Natural killer cell (primary cell): ENCODE measurements at places on chromosomes 11 and 22.

GRCh38 chr22:44136112-44136511 is 44.6 kb upstream of the PARVG start:
- DNase-seq = no peak

DNA sequence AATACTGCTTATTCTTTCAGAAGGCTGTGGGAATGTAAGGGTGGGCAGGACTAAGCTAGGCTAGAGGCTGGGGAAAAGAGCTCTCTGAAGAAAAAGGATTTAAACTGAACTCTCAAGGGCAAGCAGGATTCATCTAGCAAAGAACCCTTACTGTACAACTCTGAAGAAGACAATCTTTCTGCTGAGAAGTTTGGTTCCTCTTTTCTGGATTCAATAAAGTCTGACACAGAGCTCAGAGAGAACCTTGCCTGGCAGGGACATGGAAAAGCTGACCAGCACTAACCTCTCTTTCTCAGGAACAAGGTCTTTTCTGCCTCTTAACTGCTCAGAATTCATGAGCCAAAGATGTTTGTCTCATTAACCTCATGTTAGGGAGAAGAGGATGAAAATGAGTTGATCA is 388.4 kb upstream of the DDI1 start:
- no peak for DNase-seq

DNA sequence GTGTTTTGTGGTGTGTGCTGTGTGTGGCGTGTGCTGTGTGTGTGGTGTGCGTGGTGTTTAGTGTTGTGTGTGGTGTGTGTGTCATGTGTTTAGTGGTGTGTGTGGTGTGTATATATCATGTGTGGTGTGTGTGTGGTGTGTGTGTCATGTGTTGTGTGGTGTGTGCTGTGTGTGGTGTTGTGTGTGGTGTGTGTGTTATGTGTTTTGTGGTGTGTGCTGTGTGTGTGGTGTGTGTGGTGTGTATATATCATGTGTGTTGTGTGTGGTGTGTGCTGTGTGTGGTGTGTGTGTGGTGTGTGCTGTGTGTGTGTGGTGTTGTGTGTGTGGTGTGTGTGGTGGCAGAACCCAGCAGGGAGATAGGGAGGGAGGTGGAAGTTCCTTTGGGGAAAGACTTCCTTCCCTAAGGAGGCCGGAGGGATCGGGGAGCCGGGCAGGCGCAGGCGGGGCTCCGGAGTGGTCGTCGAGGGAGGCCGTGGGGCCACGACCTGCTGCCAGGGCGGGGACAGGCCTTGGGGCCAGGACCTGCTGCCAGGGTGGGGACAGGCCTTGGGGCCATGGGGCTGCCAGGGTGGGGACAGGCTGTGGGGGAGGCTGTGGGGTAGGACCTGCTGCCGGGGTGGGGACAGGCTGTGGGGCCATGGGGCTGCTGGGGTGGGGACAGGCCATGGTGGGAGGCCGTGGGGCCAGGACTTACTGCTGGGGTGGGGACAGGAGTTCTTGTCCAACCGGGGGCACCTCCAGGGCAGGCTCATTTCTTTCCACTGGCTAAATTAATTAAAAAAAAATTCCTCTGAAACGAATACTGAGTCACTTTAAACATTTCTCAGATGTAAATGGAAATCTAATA is 15.2 kb downstream of the PIM3 start:
- no peak for DNase-seq

GRCh38 chr11:87417951-87418350 is 380.2 kb downstream of the TMEM135 start:
- DNase-seq = no peak

- no peak for DNase-seq
Measured at GRCh38 chr11:83456566-83456965, 170.4 kb upstream of the CCDC90B start.

GRCh38 chr11:119207415-119207960 is 1.3 kb downstream of the CBL start:
- DNase-seq = no peak

DNA sequence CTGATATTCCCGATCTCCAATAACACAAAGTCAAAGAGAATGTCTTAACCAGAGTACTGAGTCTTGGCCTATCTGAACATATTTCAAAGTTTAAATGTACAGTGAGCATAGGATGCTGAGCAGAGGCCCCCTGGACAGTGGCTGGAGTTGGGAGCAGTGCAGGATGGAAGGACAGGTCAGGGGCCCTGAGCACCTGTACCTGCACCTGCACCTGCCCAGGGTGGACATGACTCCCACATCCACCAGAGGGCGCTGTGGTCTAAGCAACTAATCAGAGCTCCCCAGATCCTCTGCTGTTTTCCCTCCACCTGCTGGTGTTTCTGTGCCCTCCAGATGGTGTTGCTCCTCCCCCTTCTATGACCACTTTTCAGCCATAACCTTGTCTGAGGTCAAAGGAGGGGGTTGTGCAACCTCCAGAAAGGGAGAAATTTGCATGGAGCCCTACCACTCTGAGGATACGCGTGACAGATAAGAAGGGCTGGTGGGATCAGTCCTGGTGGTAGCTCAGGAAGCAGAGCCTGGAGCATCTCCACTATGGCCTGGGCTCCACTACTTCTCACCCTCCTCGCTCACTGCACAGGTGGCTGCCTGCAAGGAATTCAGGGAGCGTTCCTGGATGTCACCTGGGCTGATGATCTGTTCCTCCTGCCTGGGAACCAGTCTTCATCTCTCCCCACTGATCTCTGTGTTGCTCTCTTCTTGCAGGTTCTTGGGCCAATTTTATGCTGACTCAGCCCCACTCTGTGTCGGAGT is 49.1 kb upstream of the VPREB1 start:
- peak; percentile 89 for DNase-seq

GRCh38 chr11:69041516-69041915 is 7.2 kb upstream of the TPCN2 start:
- DNase-seq = no peak

DNA sequence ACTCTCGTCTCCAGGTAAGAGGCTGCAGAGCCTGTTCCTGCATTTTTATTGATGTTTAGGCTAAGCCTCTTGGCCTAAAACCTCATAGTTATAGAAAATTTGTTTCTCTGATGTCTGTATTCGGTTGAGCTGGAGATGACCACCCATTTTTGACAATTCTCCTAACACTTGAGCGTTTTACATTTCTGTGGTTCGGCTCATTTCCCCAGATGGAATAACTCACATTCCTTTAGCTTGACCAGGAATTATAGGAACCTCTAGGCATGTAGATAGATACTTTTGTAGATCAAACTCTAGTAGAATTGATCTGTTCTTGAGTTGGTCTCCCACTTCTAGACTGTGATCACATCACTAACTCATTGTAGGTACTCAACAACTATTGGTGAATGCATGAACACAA is 172.6 kb upstream of the CADM1 start:
- DNase-seq = no peak

GRCh38 chr11:119839476-119840133 is 110.6 kb upstream of the NECTIN1 start:
- DNase-seq = no peak

DNA sequence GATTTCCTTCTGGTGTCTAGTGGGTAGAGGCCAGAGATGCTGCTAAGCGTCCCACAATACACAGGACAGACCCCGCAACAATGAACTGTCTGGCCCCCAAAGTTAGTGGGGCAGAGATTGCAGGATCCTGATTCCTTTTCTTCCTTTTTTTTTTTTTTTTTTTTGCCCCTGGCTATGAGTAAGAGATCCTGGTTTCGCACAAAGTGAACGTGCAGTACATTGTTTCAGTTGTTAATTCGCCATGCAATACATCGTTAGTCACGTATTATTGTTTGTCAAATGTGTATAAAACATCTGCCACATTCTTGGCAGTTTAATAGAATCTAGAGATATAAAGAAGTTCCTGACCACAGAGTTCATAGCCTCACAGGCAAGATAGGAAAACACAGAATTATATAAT is 20.2 kb downstream of the ST3GAL4 start:
- no peak for DNase-seq

- no peak for DNase-seq
Measured at GRCh38 chr11:92460213-92460612, 235.6 kb downstream of the FAT3 start.

DNA sequence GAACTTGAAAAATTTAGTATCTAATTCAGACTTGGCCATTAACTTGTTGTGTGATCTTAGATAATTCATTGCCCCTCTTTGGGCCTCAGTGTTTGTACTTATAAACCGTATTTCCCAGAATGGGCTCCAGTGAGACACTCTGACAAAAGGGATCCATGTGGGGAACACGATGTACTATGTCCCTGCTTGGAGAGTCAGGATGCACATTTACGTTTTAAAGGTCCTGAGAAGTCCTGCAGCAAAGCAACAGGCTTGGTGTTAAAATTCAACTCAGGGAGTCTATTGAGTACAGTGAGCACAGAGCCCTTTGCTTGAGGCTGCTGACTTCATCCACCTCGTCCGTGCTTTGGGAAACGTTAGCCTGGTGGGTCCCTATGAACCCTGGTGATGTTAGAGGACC is 9.0 kb downstream of the WNT11 start:
- DNase-seq = no peak

DNA sequence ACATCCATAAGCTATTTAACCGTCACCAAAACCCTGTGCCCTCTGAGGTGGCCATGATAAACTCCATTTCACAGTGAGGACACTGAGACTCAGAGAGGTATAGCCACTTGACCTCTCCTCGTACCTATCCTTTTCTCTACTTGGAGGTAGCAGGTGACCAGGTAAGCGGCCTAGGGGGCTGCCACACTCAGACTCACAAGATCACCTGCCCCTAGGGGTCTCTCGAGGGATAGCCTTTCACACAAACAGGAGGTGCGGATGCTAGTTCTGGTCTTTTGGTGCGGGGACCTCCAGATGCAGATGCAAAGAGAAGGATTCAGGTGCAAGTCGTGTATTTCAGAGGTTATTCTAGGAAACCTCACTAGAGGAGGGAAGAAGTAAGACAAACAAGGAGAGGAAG is 14.6 kb downstream of the MS4A18 start:
- no peak for DNase-seq

DNA sequence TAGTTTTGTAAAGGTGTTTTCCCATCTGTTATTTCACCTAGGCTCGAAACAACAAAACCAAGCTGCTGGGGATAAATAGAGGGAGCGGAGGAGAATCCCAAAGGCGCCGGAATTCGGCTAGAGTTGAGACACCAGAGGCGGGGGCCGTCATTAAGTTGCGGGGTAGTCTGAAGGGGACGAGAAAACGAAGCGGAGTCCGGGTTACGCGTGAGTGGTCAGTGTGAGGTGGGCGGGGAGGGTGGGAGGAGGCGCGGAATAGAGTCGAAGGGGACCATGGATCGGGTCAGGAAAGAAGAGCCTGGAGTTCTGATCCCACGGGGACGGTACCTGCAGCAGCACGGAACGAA is 361 bp downstream of the SRPRA start:
- DNase-seq = no peak

- DNase-seq = no peak
Measured at GRCh38 chr11:8067567-8067928, 13.5 kb upstream of the TUB start.

GRCh38 chr11:84091212-84091986 is 805.2 kb upstream of the CCDC90B start:
- no peak for DNase-seq

- no peak for DNase-seq
Measured at GRCh38 chr11:70155386-70155785, 47.7 kb upstream of the FADD start.

DNA sequence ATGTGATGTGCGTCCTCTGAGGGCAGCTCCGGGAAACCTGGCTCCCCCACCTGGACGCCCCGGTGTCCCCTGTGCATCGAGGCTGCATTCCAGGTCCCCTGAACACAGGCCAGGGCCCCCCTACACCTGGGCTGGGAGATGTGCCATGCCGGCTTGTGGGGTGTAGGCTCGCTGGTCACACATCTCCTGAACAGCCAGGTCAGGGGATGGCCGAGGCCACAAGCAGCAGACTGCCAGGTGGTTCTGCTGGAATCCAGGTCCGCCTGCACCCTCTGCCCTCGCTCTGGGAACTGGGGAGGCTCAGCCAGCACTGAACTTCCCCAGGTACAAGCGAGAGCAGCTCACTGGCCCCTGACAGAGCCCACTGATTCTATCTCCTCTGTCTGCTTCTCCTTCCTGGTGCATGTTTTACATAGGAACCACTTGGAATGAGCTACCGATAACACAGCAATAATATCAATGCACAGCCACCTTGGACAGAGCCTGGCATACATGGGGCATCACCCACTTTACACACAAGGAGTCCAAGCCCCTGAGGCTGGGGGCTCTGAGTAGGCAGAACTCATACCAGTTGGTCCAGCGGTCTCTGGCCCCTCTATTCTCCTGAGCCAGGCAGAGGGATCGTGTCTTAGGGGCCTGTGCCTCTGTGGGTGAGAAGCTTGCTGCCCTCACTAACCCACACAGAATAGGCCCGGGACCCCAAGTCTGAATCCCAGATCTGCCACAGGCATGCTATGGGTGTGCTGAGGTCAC is 46.8 kb downstream of the TBX1 start:
- DNase-seq = no peak

DNA sequence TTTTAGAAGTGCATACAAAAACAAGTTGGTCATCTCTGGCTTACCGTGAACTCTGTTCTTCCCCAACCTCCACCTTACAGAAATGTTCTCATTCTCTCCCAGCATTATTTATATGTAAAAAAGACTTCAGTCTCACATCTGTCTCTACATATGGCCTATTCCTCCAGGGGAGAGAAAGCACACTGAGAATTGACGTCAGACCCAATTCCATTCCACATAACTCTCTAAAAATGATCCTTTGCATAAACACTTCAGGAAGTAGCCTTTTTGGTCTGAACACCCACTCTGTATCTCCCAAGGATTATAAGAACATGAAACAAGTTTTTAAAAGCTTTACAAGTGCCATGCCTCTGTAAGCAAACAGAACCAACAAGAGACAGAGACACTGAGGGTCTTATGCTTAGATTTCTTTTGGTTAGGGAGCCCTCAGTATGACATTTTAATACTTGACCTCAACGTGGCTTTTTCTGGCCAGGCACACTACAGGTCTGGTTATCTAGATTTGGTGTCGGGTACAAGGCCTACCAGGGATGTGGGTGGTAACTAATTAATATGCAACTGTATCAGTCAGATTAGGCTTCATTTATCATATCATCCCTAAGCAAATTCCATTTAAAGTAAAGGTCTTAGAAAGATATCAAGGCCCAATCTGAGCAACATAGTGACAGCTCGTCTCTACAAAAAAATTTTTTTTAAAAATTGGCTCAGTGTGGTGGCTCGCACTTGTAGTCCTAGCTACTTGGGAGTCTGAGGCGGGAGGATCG is 48.5 kb upstream of the PPP2R1B start:
- no peak for DNase-seq

GRCh38 chr11:123143921-123144320 is 51.1 kb downstream of the CLMP start:
- no peak for DNase-seq

- no peak for DNase-seq
Measured at GRCh38 chr11:36458129-36458915, 51.8 kb downstream of the TRAF6 start.

DNA sequence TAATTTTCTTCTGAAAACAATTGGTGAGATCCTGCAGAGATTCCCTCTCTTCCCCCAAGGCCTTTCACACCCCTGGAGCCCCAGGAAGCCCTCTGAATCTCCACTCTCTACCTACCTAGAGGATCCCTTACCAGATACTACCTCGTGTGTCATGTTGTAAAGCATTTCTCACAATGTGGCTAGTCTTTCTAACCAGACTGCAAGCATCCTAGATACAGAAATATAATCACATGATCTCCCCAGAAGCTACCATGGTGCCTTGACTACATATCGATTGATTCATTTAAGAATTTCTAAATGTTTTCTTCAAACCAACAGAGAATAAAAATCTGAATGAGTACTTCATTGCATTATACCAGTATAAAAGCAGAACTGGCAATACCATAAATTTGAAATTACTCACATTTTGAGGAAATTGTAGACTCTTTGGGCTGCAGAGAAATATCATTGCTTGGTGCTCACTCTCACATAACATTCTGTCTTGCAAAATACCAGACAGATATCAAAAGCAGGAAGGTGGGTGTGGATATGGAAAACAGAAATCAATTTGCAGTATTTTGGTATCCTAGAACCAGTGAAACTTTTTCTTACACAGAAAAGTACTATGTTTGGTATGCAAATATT is 113.5 kb downstream of the MAML2 start:
- no peak for DNase-seq
